Heart left ventricle (tissue), 16 donors: ENCODE measurements at places on chromosomes 12 and 14. TPM values are rescaled to one million over a fixed set of nuclear protein-coding genes. Genes with fewer than 3 reads are reported as not detected.

The AICDA gene
- not detected for total RNA-seq

The EMC9 gene
- 16.5 TPM for total RNA-seq

The IL22 gene
- total RNA-seq: not detected

The LBHD2 gene
- total RNA-seq: not detected

The FAM181A gene
- not detected for total RNA-seq

The DNAJC22 gene
- 0.50 TPM for total RNA-seq

The KLHL33 gene
- total RNA-seq: 0.31 TPM

The KRT75 gene
- not detected for total RNA-seq

The KLRC2 gene
- total RNA-seq: not detected

DNA sequence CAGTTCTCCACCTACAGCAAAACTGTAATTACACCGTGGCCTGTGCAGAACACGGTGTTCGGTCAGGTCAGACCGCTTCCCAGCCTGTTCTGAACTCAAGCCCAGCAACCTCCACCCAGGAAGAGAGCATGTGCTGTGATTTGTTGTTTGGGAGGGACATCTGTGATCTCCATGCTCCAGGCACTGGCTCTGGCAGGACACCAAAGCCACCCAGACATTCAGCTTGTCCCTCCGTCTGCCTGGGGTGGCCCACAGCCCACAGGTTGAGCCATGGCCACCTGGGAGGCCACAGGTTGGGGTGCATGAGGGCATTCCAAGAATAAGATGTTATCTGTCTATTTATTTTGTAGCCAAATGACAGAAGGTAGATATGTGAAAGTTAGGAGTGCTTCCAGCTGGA lies 1091.1 kb downstream of the VRK1 start:
- DNase-seq: no peak

DNA sequence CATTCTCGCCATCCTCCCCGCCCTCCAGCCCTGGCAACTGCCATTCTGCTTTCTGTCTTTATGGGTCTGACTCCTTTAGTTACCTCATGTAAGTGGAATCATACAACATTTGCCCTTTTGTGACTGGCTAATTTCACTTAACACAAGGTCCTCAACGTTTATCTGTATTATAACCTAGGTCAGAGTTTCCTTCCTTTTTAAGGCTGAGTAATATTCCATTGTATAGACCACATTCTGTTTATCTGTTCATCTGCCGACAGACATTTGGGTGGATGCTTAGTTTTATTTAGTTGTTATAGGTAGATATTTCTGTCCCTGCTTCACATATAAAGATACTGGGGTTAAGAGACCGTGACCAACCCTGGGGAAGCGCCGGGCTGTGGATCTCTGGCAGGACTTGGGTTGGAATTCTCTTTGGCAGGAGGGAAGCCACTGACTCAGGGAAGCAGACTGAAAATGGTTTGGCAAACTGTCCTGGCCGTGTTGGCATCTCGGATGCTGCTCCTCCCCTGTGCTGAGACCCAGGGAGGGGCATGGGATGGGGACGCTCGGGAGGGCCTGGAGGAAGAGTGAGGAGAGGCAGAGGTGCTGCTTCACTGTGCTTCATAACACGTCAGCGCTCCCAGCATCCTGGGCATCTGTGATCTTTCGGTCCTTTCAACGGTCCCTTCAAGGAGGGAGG lies 38.9 kb downstream of the TEAD4 start:
- no peak for DNase-seq

DNA sequence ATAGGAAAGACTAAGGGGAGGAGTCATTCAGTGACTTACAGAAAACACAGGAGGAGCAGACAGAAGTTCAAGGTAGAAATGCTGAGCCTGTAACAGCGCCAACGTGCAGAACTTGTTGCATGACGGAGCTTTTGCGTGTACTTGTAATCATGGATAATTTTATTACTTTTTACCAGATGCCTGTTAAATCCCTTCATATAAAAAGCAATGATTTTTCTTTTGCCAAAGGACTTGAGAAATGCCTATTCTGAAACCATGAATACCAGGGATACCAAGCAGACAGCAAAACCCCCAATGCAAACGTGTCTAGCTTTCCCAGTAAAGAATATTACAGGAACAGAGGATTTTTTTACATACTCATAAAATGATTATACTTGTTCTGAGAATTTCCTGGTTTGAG lies 163.6 kb upstream of the GSC start:
- no peak for DNase-seq

DNA sequence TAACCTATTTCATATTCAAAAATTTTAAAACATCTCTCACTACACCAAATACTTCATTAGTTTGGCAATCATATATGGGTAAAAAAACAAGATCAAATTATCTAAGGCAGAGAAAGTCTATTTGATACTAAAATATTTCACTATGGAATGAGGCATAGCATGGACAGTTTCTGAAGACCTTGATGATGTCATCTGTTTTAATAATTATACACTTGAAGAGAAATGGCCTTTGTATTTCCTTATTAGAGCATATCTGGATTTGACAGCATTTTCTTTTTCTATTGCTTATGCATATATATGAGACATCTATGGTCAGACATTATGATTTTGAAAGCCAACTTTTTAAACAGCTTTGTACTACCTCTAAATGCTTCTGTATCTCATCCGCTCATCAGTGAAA lies 88.6 kb downstream of the DDHD1 start:
- no peak for DNase-seq

GRCh38 chr12:78886719-78887407 lies 22.3 kb downstream of the SYT1 start:
- DNase-seq: no peak

- DNase-seq: no peak
These were observed 98.1 kb downstream of the KLRB1 start for GRCh38 chr12:9509464-9510161.

- DNase-seq: peak; percentile 77
These were observed 60.6 kb downstream of the SLC25A47 start for GRCh38 chr14:100383727-100384158.

GRCh38 chr12:20657496-20657895 lies 37.6 kb upstream of the SLCO1C1 start:
- DNase-seq: no peak

- no peak for DNase-seq
These were observed 57.9 kb upstream of the SLCO1B1 start for GRCh38 chr12:21073129-21073528.

DNA sequence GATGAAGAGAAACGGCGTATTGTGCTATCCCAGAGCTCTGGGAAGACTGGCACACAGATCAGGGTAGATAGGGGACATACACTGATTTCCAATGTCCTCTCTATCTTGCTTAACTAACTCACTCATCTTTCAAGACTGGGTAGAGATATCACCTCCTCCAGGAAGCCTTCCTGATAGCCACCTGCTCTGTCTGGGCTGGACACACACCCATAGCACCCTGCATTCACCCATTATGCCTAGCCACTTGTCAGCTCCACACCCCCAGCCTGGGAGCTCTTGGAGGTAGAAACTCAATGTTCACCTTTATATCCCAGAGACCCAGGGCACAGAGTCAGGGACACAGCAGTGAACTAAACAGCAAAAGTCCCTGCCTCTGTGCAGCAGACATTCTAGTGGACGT lies 52.0 kb downstream of the ACTN1 start:
- DNase-seq: no peak

DNA sequence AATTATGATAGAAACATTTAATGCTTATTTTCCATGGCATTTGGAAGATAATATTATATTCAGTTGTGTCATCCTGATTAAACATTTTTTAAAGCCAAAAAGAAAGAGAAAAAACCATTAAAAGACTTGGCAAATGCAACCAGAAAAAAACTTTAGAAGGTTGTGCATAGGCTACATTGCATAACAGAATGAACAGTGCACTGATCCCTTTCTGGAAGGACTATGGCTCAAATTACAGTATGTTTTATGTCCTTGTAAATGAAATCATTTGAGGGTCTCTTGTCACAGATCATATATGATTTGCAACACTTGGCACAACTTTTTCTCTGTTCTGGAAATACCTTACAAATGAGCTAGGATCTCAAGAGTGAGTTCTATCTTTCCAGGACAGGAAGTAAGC lies 275.2 kb upstream of the FLRT2 start:
- DNase-seq: no peak

DNA sequence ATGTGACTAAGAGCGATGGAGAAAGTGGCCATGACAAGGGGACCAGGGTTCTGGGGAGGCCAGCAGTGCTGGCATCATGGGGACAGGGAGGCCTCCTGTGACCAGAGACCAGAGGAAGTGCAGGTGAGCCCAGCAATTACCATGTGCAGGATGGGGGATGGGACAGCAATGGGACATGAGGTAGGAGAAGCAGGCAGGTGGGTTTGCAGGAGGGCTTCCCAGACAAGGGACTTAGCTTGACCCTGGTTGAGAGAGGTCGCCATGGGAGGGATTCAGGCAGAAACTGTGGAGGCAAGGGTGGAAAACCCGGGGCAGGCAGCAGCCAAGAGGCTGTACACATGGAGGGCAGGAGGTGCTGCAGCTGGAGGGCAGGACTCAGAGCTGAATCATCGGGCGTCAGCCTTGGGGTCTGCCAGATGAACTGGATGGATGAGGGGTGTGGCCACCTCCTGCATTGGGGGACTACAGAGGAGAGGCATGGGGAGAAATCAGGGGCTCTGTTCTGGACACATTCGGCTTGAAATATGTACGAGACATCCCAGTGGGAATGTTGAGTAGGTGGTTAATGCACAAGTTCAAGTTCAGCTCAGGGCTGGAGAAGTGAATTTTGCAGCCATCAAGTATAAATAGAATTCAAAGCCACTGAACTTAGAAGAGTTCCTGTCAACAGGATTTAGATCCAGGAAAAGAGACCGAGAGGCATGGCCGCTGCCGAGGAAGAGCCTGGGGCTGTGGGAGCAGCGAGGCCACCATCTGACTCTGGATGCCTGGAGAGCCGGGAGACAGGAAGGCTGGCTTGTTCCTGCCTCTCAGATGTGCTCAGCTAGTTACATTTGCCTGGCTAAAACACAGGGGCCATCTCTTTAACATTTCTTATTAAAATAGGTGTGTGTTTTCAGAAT lies 36.6 kb downstream of the SFSWAP start:
- no peak for DNase-seq

DNA sequence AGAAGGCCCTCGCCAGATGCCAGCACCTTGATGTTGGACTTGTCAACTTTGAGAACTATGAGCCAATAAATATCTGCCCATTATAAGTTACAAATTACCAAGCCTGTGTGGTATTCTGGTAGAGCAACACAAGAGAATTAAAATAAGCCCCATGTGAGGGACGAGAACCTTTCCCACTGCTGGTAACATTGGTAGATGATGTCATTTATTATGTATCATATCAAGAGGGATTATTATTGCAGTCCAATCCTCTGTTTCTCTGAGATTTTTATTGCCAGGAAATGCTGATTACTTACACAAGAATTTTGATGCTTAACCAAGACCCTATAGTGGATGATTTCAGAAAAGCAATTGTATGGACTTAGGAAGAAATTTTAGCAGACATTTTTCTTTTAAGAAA lies 40.3 kb upstream of the SLC24A4 start:
- DNase-seq: no peak

- no peak for DNase-seq
These were observed 83.4 kb downstream of the CNTN1 start for GRCh38 chr12:40775661-40776060.

- no peak for DNase-seq
These were observed 24.3 kb downstream of the C12orf76 start for GRCh38 chr12:110024051-110024450.

DNA sequence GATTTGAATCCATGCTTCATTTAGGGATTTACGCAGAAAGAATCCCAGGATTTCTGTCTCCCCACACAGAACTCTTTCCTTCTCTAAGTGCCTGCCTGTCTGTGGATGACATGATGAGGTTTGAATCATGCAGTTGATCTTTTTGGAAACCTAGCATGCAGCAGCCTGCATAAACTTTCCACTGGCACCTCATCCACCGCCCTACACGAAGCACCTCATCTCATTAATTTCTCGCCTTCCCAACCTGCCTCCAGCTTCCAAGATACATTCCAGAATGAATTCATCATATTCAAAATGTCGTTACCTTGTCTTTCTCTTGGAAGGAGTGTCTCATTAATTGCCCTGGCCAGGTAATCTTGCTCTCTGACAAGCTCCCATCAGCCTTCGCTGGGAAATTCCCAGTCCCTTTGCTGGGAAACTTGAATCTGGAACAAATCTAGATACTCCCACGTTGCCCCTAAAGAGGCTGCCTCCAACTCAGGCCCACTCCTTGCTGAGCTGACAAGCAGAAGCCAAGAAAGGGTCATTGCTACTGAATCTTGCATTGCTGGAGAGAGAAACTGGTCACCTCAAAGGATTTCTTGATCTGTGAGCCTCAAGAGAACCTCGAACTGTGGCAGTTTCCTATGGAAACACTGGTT lies 48.2 kb downstream of the SERPINA3 start:
- DNase-seq: no peak

GRCh38 chr12:56486694-56487093 lies 1.3 kb downstream of the GLS2 start:
- DNase-seq: no peak

DNA sequence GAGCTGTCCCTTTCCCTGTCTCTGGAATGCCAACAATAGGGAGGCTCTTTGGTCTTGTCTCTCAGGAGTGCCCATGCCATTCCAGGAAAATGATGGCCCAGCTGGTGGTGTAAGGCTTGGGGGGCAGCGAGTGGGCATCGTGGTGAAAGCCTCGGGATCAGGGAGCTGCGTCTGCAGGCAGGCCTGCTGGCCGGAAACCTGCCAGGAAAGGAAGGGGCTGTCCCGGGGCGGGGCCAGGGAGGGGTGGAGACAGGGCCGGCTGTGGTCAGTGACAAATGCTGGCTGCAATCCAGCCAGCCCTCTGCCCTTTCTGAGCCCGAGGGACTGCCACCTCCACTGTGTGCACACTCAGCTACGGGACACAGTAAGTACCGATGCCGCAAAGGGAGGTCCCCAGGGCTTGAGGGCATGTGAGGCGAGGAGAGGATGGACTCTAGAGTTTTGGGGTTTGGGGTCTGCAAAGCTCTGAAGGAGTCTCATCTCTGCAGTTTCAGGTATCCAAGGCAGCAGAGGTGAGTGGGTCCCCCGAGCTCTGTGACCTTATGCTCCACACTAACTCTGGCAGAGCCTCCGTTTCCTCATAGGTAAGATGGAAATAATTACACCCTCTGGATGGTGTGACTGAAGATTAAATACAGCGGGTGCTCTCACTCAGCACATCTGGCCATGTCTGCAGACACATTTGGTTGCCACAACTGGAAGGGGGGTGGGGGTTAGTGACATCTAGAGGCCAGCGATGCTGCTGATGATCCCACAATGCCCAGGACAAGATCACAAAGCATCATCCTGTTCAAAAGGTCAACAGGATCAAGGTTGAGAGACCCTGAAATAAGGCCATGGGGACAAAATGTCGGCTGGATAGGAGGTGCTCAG lies at the start of gene SERPINA5:
SERPINA5 (plus strand) TSS at position 300 of the 873 bp plus-strand sequence. CDS start 5,937 bp downstream, outside the sequence.
- peak; percentile 34 for DNase-seq

GRCh38 chr14:76696361-76696760 lies 64.9 kb upstream of the VASH1 start:
- DNase-seq: no peak

- peak; percentile 52 for DNase-seq
These were observed 94.2 kb downstream of the LLPH start for GRCh38 chr12:66036317-66036716.

- DNase-seq: peak; percentile 77
These were observed 120.7 kb downstream of the AACS start for GRCh38 chr12:125185740-125186470.

DNA sequence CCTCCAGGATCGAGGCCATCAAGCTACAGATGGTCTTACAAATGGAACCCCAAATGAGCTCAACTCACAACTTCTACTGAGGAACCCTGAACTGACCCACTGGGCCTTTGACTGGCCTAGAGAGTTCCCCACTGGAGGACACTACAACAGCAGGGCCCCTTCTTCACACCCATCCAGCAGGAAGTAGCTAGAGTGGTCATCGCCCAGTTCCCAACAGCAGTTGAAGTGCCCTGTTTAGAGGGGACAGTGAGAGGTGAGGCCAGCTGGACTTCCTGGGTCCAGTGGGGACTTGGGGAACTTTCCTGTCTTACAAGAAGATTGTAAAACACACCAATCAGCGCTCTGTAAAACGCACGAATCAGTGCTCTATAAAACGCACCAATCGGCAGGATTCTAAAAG lies 247.9 kb upstream of the BTG1 start:
- no peak for DNase-seq
